ENCODE measurements at places on chromosomes 3 and 15. TPM values are rescaled to one million over a fixed set of nuclear protein-coding genes. Genes with fewer than 3 reads are reported as not detected.

GRCh38 chr3:55824406-55824805 is 337.3 kb upstream of the WNT5A start:
- no peak for DNase-seq

DNA sequence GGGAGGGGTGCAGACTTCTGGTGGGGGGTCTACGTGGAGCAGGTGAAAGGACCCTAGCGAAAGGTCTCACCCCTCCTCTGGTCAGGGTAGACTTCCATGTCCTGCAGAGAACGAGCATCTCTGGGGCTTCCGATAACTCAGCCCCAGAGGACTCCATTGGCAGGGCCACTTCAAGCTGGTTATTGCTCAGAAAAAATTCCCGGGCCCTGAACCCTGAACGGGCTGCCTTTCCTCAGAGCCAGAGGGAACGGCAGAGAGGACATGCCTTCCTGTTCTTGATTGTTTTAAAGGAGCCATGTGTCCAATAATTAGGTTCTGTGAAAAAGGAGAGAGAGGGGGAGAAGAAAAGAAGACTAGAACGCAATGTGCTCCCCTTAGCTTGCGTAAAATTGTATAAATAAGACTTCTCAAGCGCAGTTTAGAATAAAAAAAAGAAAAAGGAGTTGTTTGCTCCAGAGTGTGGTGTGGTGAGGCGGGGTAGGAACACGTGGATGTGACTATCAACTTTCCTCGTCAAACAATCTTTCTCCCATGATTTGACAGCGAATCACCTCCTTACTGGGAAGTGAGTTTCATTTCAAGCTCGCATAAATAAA is 193.4 kb upstream of the UBE2E1 start:
- no peak for DNase-seq

GRCh38 chr3:67601919-67602608 is 52.3 kb downstream of the SUCLG2 start:
- DNase-seq, result no peak

Gene GOLGA6L4
- 4.1 TPM for total RNA-seq

Gene ZBBX
- not detected for total RNA-seq

All from T-helper 17 cell (primary cell).